ENCODE measurements at places on chromosomes 4 and X. TPM values are rescaled to one million over a fixed set of nuclear protein-coding genes. Genes with fewer than 3 reads are reported as not detected.

Gene PCDH18
- 34.4 TPM for total RNA-seq

Gene ADGRG4
- 0.18 TPM for total RNA-seq

Gene ANXA3
- 109 TPM for total RNA-seq

Gene COL4A6
- total RNA-seq: 1.2 TPM

Gene GPC3
- total RNA-seq: 84.2 TPM

Gene SPIN2A
- total RNA-seq: 2.1 TPM

Gene EMD
- 61.5 TPM for total RNA-seq

Gene CYBB
- total RNA-seq: 39.8 TPM

Gene SLC26A1
- 0.45 TPM for total RNA-seq

Gene JCHAIN
- total RNA-seq: 13.3 TPM

Gene EFNB1
- 69.5 TPM for total RNA-seq

Gene SPATA18
- 10.8 TPM for total RNA-seq

Gene BMPR1B
- total RNA-seq: 39.9 TPM

Gene AMBN
- not detected for total RNA-seq

Gene FAM241A
- 7.1 TPM for total RNA-seq

Gene SYP
- total RNA-seq: 4.2 TPM

Gene TXK
- 3.9 TPM for total RNA-seq

Gene PTCHD1
- 0.04 TPM for total RNA-seq

Gene ZXDA
- total RNA-seq: 8.8 TPM

Gene SCML2
- 1.4 TPM for total RNA-seq

Gene NLGN3
- total RNA-seq: 20.6 TPM

Gene MAGEA4
- total RNA-seq: not detected

Gene NUDT10
- total RNA-seq: 2.5 TPM

Gene LUZP4
- not detected for total RNA-seq

Gene SATL1
- not detected for total RNA-seq

Gene MCUB
- 23.0 TPM for total RNA-seq

Gene ART3
- 35.8 TPM for total RNA-seq

Gene NLRP2B
- 0.13 TPM for total RNA-seq

Gene CLDN22
- total RNA-seq: not detected

Gene EPGN
- 4.3 TPM for total RNA-seq

Gene C4orf17
- total RNA-seq: not detected

Gene POF1B
- 0.18 TPM for total RNA-seq

Gene GAB3
- 7.6 TPM for total RNA-seq

Gene TSPAN6
- 33.3 TPM for total RNA-seq

Gene LGI2
- total RNA-seq: 52.1 TPM

Gene RBBP7
- total RNA-seq: 93.8 TPM

All from sciatic nerve (tissue), 2 donors.